Stimulated activated CD8-positive, alpha-beta memory T cell treated with anti-CD3 and anti-CD28 coated beads, Interleukin-4, amount 100 ng/mL, for 4 hours (primary cell): ENCODE measurements at places on chromosomes 3 and 15.
A peak's percentile ranks its signal among the peaks of the same experiment; 100 is the strongest.

DNA sequence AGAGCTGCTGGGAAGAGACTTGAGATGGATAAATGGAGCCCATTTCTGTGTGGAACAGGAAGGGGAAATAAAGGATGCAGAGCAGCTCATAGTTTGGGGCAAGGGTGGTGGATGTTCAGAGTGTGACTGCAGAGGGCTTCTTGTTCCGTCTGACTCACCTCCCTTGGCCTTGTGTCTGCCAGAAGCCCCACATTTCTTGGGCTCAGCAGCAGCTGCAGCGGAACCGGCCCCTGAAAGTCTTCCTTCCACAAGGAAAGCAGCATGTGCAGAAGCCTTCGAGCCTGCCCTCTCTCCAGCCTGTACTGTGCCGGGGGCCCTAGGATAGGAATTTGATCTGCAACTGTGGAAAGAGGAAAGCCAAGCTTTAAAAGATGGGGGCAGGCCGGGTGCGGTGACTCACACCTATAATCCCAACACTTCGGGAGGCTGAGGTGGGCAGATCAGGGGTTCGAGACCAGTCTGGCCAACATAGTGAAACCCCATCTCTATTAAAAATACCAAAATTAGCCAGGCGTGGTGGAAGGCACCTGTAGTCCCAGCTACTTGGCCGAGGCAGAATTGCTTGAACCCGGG lies 11.5 kb downstream of the CDAN1 start:
- no peak for DNase-seq

DNA sequence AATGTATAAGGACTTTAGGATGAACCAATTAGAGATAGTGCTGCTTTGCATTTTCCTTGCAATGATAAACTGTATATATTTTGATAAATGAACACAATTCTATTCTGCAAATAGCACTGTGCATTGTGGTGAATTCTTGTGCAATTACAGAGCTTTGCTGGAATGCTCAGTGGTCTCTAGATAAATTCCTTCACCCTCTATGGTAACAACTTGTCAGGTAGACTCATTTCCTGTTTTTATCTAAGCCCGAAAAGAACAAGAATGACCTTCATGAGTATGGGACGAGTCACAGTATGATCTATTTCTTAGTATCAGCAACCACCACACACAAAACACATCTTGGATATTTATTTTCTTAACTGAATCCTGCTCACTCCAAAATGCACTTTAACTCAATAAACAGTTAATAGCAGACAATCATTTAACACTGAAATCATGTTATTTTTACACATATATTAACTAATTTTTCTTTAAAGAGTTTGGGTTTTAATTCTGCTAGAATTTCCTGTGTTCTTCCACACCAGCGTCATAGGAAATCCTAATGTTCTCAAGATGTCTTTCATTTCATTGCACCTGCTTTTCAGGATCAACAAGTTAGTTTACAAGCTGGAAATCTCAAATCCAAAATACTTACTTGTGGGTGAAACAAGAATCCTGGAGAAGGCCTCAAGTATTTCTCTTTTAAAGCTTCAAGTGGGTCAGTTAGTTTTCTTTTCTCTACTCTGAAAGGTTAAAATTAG lies 551.2 kb downstream of the MECOM start:
- no peak for DNase-seq

GRCh38 chr3:17065881-17066280 lies 181.1 kb downstream of the PLCL2 start:
- no peak for DNase-seq

- no peak for DNase-seq
Measured at GRCh38 chr3:70919661-70920060, 607.2 kb upstream of the MDFIC2 start.

DNA sequence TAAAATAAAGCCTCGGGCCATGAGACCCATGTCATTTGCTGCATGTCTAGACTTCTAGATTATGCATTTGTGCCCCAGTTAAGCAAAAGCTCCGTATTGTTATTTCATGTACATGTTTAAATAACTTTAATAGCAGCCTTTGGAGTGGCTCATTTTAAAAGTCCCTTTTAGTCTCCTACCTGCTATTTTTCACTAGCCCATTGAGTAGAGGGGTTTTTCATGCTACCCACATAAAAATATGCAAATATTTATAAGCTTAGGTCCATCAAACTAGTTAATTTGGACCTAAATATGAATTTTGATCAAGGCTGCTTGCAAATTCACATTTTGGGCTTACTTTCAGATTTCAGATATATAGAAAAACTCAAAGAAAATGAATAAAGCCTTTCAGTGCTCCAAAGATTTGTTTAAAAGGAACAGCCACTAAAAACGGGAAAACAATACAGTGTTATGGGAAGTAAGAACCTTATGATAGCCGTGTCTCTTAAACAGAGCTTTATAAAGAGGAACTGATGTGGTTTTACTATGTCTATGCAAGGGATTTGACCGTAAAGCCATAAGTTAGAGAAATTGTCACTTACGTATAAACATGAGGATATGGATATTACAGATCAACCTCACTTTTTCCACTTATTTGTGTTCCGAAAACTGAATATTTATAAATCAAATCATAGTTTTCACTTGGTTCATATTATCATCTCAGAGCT lies 30.0 kb downstream of the FILIP1L start:
- no peak for DNase-seq

DNA sequence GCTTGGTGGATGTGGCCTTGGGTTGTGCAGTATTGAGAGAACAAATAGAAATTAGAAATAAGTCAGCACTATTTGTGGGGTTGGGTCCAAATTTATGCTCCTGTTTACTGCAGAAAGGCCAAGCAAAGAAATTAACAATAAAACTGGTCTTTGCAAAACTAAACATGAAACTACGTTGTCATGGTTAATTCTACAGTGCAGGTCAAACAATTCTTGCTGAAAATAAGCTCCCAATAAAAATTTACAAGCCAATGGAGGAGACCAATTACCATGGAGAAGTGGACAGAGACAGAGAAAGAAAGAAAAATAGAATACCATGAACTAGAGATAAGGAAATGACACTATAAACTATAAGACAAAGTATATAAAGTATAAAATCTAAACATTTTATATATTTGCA lies 101.3 kb downstream of the CDIN1 start:
- DNase-seq = no peak

DNA sequence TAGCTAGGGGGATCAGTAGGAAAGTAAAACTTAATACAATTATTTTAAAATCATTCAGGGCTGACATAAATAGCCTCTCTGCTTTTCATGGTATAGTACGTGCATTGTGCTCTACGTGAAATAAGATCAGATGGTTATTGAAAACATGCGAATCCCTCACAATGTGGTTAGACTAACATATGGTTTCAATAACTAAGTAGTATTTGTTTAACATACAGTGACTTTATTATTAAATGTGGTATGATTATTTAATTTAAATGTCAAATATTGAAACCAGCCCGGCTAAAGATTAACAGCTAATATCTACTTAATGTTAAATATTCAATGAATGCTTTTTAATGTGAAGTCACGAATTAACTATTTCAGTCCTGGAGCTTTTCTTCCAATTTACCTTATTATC lies 473.9 kb upstream of the THBS1 start:
- DNase-seq = no peak

GRCh38 chr3:48271763-48272498 lies 31.0 kb downstream of the ZNF589 start:
- DNase-seq = no peak

GRCh38 chr3:111236836-111237713 lies 165.5 kb downstream of the NECTIN3 start:
- DNase-seq = no peak

DNA sequence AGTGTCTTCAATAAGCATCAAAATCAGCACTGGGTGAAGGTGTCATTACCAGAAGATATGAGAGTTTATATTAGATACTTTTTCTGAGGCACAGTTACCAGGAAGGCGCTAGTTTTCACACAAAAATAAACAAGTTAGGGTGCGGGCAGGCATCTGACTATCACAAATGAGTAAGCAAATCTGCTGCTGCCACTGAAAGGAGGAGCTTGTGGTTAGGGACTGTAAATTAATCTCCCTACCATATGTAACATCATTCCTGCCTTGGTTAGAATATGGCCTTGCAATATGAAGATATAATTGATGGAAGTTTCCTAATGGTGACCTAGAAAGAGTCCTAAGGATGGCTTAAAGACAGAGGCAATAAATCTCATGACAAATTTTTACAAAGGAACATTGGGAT lies 19.5 kb upstream of the EID1 start:
- DNase-seq = no peak

DNA sequence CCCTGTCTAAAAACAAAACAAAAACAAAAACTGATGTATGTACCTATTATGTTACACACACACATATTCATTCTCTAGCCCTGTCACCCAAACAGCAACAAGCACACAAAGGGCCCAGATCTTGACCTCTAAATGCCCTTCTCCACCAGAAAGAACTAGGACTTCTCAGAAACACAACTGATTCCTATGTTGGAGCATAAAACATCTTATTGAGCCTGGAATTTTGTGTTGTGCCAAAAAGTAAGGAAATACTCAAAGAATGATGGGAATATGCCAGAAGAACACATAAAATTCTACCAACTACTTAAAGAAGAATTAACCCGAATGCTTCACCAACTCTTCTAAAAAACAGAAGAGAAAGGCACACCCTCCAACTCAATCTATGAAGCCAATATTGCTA lies 66.7 kb upstream of the OCA2 start:
- DNase-seq = no peak

DNA sequence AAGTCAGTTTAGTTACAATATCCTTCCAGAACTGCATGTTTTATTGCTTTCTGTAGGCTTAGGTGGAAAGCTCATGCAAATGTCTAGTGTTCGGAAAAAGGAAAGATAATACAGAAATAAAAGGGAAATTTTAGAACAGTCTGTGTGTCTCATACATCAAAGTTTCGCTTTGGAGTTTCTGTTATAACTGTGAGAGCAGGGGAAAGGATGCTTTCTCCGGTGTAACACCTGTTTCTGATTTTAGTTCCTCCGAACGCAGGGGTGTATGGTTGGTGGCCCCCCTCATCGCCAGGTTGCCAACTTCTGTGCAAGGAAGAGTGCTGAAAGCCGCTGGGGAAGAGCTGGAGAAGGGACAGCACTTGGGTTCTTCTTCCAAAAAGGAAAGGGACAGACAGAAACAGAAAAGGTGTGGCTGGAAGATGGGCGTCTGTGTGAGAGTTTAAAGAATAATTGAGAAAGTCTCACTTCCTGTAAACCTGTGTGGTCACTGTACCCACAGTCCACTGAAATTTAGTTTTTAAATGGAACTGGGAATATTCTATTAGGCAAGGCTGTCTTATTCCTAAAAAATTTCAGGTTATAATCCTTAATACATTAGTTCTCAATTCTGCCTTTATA lies 6.7 kb downstream of the P2RY12 start:
- no peak for DNase-seq

- DNase-seq = peak; percentile 64
Measured at GRCh38 chr15:90885432-90886290, 1.4 kb downstream of the FES start.

DNA sequence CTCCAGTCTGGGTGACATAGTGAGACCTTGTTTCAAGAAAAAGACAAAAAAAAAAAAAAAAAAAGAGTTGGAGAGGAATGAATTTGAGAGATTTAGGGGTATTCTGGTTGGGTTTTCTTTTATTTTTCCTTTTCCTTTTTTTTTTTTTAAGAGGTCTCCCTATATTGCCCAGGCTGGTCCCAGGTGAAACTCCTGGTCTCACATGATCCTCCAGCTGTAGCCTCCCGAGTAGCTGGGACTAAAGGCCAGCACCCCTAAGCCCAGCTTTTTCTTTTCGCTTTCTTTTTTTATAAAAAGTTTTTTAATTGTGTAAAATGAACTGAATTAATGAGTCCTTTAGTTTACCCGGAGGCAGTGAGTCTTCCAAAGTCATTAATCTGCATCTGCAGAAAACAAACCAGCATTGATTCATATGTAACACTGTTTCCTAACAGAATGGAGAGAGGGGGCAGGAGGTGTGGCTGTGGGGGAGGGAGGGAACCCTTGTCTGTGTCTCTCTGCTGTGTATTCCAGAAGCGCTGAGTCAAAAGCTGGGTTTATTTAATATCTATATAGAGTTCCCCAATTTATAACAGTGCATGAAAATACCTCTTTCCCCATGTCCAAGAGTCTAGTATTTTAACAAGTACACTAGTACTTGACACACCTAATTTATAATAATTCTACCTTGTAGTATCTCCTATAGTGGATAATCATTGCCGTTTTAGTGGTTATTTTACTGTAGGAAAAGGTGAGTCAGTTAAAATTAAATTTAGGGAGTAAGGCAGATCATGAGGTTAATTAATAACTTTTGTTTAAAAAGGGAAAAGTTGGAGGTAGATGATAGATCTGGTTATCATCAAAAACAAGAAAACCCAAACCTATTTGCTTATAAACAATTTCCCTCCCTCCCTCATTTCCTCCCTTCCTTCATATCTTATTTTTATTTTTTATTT lies 2.6 kb upstream of the DPPA4 start:
- no peak for DNase-seq

GRCh38 chr3:161026612-161027510 lies 78.3 kb downstream of the B3GALNT1 start:
- DNase-seq = no peak

GRCh38 chr3:160464321-160464720 lies 14.7 kb upstream of the TRIM59 start:
- DNase-seq = no peak

DNA sequence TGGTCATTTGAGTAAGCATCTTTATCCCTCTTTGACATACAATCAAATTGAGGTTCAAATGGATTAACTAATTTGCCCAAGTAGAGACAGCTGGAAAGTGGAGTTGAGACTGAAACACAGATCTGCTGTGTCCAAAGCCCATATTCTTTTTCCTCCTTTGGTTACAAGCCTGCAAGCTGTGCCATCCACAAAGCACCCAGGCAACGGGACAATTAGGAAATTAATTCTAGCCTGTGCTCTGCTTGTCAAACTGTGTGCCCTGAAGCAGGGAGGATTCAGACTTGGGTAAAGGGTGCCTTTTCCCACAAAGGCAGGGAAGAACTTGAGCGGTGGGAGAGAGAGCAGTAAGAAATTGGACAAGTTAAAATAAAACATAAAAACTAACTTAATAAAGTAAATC lies 127.9 kb downstream of the DTWD1 start:
- no peak for DNase-seq

DNA sequence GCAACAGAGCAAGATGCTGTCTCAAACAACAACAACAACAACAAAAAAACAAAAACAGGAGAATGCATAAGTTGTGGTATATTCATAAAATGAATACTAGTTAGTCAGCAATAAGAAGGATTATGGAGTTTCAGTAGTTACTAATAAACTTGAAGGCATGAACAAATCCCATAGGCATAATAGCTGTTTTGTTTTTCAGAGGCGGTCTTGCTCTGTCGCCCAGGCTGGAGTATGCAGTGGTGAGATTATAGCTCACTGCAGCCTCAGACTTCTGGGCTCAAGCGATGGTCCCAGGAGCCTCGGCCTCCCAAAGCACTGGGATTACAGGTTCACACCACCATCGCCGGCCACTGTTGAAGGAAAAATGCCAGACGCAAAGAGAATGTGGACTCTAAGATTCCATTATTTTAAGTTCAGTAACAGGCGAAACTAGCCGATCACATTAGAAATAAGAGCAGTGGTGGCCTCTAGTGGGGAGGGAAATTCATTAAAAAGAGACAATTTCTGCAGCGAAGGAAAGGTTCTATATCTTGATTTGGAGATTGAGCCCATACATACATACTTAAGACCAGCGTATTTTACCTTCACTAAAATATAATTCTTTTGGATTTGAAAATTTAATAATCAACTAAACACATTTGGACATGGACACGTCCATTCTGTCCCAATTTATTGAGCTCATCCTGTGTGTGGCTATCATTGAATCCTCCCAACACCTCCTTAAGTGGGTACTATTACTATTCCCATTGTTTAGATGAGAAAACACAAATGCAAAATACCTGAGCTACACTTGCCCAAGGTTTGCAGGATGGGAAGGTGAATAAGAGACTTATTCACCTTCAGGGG lies 27.4 kb upstream of the HDAC11 start:
- DNase-seq = no peak
